ENCODE measurements at places on chromosomes 7 and 10.
A peak's percentile ranks its signal among the peaks of the same experiment; 100 is the strongest.

GRCh38 chr7:80393786-80394185 is 118.1 kb downstream of the GNAT3 start:
- DNase-seq, result no peak

DNA sequence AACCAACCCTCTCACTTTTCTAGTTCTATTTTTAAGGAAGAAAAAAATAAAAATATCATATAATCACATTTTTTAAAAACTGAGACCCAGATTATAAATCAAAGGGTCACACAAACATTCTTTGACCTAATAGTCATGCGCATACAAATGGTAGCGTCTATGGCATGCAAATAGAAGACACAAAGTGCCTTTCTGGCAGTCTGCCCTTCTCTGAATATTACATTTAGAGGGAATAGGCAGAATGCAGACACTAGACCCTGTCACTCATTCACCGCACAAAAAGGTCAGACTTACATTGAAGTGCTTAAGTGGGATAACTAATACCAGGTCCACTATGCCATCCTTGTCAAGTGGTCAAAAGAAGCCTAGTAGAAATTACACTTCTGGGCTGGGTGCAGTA is 26.5 kb upstream of the FHIP2A start:
- no peak for DNase-seq

GRCh38 chr10:70437721-70438120 is 3.8 kb downstream of the NODAL start:
- DNase-seq, result no peak

DNA sequence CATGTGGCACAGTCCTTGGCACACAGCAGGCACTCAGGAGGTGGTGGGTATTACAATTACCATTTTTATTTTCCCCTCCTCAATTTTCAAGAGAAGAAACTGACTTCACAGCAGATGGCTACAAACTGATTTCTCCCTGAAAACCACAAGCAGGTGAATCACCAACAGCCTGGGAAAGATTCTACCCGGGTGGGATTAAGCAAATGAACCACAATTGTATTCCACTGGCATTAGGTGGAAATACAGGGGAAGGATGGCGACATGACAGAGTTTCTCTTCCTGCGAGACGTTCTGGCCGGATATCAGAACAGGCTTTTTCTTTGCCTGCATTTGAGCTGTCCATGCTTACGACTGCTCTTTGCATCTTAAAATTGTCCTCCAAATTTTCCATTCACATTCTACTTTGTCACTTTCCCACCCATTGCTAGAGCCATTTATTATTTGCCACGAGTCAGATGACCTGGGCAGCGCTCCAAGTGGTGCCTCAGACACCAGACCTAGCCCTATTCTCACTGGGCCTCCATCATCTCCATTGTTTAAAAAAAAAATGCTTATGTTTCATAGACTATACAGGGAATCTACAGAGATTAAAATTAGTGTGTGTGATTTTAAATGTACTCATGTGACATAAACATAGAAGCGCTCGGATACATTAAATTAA is 4.6 kb downstream of the DENND11 start:
- no peak for DNase-seq

DNA sequence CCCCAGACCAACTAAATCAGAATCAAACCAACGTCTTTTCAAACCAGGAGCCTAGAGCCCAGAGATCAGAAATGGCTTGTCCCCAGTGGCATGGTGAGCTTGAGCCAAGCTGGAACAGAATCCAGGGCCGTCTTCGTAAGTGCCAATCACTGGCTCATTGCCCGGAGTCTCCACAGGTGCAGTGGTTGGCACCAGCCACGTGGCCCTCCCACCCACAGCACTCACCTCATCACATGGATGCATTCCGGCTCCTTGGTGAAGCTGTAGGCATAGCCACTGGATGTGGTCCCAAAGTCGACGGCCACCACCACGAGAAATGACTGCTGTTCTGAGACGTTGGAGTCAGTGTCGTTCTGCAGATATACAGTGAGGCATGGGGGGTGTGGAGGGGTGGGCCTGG is 37.4 kb downstream of the HSPA12A start:
- no peak for DNase-seq

DNA sequence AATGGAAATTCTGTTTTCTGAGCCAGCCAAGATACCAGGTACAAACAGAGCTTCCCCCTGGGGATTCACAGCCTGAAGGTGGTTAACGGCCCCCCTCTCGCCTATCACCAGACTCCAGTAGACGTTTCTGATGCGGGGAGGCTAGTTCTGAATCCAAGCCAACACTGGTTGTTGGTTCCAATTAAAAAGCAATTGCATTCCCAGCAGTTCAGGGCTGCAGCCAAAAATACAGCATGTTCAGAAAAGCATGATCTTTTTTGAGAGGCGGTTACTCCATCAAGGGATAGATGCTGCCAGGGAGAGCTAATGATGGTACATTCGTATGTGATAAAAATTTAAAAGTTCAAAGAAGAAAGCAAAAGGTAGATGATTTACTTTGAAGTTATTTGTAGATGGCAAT is 481.0 kb downstream of the GALNT17 start:
- DNase-seq, result no peak

DNA sequence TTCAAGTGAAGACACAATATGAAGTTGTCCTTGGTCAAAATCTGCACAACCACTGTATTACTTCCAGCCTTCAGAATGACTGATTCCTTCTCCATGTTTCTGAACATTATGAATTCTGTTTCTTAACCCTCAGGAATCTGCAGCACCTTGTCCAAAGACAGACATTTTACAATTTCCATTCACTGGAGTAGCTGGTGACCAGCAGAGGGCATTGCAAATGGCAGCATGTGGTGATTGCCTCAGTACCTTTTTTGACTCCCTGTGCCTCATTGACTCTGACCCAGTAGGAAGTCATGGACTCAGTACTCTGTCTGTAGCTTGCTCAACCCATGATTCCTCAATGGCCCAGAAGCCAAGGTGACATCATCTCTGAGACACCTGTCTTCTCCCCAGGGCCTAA is 879 bp upstream of the VPS41 start:
- no peak for DNase-seq

- no peak for DNase-seq
Measured at GRCh38 chr10:2173327-2173726, 436.0 kb upstream of the ADARB2 start.

GRCh38 chr10:118332236-118332635 is 9.9 kb downstream of the FAM204A start:
- no peak for DNase-seq

DNA sequence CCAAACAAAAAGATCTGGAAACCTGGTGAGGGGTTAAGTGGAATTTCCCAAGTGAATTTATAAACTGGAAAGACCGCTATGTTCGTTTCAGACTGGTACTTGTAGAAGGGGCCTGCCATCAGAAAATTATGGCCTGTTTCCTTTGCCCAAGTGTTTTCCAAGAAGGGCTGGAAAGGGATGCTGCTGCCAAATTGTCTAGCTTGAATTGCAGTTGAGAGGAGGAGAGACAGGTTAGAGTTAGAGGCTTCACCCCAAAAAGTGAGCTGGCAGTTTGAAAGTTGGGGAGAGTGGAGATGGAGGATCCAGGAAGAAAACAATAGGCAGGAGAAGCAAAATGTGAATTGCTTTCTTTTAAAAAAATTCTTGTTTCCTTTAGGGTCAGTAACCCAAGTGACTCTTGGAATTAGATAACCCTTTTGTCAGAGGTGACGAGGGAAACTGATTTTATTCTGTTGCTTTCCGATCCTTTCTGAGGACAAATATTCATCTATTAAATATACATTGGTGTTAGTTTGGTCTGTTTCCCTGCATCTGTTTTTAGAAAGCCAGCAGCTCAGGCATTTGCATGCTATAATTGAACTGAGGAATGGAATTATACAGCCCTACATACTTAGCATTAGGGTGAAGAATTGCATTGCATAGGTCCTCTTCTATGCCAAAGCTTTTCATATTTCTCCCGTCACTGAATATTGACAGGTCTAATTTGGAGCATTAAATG is 82.5 kb upstream of the PRR15 start:
- no peak for DNase-seq

DNA sequence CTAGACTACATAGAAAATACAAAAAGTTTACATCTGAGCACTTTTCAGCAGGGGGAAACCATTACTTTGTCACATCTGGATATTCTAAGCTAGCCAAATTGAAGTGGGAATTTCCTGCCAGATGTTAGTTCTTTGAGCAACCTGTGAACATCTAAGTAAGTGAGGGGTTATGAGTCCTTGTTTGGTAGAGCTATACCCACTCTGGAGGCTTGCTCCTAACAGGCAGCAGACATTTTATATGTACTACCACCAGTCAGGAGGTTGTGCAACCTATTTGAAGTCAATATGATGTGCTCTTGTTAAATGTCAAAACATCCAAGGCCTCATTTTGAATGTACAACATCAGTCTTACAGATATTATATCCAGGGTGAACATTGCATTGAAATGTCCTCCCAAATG is 143.3 kb upstream of the KAT6B start:
- no peak for DNase-seq

DNA sequence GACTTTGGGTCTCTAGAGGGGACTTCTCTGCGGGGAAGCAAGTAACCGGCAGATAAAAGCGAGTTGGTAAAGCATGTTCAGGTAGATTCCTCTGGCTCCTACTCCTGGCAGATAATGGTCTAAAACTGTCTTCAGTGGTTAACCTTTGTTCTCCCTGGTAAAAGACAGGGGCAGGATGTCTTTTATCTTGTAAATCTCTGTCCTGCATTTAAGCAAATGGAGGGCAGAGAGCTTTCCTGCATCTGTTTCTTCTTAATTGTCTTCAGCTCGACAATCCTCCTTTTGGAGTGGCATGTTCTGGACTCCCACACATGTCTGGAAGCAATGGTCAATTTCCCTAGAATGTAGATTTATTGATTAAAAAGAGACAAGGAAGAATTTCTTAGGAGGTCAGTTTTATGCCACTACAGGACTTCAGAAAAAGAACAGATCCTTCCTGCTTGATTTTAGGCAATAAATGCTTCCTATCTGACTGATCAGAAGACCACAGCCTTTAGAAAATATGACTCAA is 16.6 kb downstream of the C7orf33 start:
- no peak for DNase-seq

DNA sequence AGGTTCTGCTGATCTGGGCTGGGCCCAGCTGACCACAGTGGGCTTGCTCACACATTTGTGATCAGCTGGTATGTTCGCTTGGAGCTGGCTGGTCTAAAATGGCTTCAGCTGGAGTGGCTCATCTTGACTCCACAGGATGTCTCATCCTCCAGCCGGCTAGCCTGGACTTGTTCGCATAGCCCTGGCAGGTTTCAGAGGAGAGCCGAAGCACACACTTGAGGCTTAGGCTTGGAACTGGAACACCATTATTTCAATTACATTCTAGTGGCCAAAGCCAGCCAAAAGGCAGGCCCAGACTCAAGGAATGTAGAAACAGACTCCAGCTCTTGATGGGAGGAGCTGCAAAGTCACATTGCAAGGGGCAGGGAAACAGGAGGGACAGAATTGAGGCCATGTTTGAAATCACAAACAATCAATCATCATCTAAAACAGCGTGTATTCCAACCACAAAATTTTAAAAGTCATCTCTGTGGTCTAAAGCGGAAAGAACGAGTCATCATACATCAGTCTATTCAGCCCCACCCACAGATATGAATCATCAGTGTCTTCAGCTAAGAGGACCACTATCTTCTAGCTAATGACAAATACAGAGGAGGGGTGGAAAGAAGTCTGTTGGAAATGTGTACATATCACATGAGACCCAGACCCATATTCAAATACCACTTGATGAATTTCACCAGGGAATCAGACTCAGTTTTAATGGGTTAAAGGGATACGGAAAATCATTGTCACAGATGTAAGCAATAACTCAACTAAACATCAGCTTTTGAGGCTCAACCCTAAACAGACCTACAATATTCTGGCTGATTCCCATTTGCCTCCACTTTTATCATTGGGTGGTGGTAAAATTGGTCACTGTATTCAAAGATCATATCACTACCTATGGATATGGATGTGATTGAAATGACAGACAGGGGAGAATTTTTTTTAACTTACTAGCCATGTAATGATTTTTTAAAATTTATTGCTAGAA is 139.0 kb upstream of the MKLN1 start:
- peak; percentile 91 for DNase-seq

Data from fibroblast of pulmonary artery (primary cell).